Activated CD4-positive, CD25-positive, alpha-beta regulatory T cell treated with anti-CD3 and anti-CD28 coated beads, Interleukin-2, amount 50 U/mL, for 24 hours (primary cell): ENCODE measurements at places on chromosomes 3 and 15.

DNA sequence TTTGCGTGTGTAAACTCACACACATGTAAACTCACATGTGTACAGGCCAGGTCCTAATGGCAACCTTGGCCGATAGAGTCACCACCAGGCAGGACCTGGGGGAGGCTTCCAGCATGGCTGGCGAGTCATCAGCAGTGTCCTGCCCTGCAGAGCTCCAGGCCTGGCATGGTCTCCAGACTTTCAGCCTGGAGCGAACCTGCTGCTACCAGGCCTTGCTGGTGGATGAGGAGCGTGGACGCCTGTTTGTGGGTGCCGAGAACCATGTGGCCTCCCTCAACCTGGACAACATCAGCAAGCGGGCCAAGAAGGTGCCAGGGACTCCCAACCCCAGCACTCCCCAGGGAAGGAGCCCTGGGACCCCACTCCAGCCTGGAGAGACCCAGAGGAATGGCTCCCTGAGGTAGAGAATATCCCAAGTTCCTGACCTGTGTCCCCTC lies 1.0 kb downstream of the SEMA3B start:
- ATAC-seq, result no peak

DNA sequence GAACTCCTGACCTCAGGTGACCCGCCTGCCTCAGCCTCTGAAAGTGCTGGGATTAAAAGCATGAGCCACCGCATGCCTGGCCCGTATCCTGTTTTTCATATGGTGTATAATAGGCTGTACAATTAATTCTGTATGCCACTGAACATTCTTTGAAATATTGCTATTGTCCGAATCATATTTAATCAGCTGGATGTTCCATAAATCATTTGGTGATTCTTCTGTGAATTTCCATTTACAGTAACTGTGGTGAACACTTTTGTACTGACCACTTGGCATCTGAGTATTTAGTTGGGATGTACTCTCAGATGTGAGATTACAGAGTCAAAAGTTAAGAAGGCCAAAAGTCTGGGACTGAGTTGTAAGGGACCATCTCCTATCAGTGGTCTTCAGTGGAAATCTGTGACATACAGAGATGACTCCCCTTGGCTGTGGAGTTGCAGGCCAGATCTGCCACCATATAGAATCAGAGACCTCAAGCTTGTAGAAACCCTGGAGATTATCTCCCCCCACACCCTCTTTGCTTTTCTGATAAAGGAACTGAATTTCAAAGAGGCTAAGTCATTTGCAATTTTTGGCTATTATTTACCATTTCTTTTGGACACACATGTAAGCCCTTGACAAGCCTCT lies 25.7 kb upstream of the DYNC1LI1 start:
- ATAC-seq, result no peak

DNA sequence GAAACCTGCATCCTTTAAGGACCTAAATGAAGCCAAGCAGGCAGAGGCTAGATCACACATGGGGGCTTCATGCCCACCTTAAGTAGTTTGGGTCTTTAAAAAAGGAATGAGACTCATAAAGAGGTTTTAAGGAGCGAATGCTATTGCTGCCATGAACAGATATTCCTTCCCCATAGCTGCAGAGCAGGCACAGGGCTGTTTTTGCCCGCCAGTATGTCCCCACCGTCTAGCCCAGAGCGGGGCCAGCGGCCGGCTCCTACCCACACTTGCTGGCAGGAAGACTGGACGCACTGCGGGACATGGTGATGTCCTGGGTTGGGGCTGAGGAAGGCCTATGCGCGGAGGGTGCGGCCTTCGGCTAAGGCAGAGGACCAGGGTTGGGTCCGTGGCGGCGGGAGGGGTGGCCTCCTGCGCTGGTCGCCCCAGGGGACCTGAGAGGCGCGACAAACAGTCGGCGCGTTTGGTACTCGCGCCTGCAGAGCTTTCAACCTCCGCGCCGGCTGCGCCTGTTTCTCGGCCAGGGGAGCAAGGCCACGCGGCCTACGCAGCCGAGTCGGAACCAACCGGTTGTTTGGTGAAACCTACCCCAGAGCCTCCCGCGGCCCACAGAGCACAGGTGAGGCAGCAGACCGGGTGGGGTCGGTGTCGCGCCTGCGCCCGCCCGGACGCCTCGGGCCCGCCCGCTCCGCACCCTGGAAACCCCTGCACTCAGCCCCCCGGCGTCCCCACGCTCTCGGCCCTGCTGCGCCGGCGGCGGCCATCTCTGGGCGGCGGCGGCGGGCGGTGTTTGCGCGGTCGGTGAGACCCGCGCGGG lies at the start of gene FAIM:
FAIM (plus strand) TSS at position 450 of the 814 bp plus-strand sequence. CDS start 10,956 bp downstream, outside the sequence.
- peak; percentile 75 for ATAC-seq

DNA sequence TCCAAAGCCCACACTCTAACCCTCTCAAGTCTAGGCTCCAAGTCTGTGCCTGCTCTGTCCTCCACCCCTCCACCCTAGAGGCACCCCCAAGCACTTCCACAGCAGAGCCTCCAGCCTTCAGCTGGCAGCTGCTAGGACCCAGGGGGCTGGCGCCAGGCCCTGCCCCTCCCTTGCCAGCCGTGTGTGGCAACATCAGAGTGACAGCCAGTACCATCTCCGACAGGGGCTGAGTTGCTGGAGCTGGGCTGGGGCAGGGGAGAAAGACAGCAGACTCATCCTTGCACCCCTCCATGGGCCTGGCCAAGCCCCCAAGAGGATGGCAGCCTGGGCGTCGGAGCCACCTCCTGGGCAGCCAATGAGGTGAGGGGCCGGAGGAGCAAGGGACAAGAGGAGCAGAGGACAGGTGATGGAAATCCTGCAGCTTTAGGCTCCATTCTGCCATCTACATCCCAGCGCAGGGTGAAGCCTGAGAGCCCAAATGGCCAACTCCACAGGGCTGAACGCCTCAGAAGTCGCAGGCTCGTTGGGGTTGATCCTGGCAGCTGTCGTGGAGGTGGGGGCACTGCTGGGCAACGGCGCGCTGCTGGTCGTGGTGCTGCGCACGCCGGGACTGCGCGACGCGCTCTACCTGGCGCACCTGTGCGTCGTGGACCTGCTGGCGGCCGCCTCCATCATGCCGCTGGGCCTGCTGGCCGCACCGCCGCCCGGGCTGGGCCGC lies at the start of gene GPR62:
GPR62 (plus strand) TSS at position 207 of the 718 bp plus-strand sequence; CDS start at position 479, 272 bp downstream.
- peak; percentile 10 for ATAC-seq

GRCh38 chr15:67025719-67026609 lies 39.4 kb upstream of the SMAD3 start:
- no peak for ATAC-seq

DNA sequence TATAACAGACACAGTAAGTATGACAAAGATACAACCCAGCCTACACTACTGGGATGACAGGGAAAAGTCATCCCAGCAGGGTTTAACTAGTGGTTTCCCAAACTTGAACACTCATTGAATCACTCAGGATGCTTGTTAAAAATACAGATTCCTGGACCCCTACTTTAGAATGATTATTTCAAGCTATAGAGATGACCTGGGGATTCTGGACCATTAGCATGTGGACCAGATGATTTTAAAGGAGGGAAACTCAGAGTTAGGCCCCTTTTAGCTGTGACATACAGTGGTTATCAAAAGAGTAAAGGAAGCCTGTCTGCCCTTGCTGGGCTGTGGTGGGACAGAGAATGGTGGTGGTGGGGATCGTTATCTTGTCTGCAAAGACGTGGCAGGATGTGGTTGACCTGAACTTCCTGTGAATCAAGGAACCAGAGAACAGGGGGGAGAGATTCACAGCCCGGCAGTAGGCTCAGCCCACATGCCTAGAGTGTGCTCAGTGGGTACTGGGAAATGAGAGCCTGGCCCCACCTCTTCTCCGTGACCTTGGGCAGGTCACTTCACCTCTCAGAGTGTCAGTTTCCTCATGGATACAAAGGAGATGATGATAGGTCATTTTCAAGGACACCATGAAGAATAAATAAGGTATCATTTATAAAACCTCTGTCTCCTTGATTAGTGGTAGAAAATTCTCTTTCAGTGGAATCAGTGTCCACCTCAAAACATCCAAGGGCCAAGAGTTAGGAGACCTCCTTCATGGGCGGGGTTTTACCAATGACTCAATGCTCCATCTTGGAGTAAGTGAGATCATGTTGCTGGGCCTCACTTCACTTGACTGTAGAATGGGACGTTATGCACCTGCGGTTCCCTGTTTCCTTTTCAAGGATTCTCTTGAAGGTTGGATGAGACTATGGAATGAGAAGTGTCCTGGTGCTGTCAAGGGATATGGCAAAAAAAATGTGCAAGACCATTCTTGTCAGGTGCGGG lies 306.5 kb downstream of the RPLP1 start:
- ATAC-seq, result peak; percentile 58

DNA sequence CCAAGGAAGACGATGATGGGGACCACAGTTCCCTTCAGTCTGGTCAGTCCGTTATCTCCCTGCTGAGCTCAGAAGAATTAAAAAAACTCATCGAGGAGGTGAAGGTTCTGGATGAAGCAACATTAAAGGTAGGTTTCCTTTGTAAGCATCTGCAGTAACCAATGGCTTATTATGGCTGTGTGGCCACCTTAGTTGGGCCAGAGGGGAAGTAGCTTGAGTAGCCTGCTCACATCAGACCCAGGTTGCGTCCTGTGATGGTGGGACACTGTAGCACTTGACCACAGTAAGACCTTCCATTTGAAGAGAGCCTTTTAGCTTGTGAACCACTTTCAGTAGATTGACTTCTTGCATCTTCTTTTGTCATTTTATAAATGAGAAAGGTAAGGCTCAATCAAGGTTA lies 22.6 kb downstream of the STARD5 start:
- ATAC-seq, result no peak

DNA sequence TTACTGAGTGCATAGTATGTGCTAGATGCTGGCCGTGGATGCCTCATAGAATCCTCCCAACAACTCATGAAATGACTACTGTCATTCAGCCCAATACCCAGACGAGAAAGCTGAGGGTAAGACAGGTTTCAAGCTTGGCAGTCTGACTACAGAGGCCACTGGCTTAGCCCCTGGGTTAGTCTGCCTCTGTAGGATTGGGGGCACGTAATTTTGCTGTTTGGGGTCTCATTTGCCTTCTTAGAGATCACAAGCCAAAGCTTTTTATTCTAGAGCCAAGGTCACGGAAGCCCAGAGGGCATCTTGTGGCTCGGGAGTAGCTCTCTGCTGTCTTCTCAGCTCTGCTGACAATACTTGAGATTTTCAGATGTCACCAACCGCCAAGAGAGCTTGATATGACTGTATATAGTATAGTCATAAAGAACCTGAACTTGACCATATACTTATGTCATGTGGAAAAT lies 1.0 kb upstream of the CCR5 start:
- peak; percentile 81 for ATAC-seq

DNA sequence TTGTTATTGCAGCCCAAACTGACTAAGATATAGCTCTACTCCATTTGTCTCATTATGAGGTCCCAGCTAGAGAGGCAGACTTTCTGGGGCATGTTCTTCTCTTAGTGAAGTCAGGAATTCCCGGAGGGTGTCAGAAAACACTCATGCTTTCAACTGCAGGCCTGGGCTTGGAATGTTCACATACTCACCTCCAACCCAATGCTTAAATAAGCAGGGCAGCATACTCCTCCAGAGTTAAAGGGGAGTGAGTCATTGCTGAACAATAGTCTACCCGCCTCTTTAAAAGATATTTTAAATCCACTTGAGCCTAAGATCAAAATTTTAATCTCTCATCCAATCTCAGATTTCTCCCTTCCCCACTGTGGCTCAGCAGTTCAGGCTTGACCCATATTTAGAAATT lies 167.8 kb upstream of the DPH6 start:
- no peak for ATAC-seq

DNA sequence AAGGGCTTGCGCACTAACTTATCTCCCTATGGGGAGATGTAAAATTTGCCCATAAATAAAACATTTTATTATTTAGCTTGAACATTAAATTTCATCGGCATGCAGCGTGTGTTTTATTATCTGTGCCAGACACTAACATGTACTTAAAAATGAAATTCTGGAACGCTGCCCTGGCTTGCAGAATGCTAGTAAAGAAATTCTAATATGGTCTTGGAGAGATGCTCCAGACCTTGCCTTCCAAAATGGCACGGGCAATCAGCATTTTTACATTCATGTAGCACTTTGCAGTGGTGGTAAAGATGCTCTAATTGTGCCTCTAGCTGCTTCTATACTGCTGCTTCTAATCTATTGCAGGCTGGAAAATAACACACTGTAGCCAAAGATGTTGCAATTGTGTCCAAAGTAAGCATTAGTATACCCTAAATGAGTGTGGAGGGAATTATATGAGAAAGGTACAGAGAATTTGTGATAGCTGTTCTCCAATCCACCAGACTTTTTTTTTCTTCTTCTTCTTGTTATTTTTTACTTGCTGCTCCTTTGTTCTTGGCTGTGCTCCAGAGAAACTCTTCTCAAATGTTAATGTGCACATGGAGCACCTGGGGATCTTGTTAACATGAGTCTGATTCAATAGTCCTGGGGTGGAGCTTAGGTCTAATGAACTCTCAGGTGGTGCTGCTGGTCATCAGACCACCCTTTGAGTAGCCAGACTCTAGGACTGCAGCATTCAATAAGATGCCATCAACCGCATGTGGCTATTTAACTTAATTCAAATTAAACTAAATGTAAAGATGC lies 47.3 kb downstream of the CRABP1 start:
- no peak for ATAC-seq

DNA sequence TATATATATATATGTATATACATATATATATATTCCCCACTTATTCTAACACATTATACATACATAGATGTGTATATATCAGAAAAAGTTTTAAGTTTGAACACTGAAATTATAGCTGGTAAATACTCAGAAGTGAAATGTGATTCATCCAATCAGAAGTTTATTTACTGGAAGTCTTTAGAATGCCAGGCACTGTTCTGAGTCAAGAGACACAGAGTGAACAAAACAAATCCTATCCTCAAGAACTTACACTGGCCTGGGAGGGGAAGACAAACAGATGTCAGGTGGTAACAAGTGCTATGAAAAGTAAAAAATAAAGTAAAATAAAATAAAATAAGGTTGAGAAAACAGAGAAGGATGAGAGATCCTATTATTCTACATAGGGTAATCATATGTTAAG lies 13.4 kb downstream of the DHX36 start:
- ATAC-seq, result no peak

GRCh38 chr15:64023220-64023619 lies 23.1 kb downstream of the DAPK2 start:
- no peak for ATAC-seq

DNA sequence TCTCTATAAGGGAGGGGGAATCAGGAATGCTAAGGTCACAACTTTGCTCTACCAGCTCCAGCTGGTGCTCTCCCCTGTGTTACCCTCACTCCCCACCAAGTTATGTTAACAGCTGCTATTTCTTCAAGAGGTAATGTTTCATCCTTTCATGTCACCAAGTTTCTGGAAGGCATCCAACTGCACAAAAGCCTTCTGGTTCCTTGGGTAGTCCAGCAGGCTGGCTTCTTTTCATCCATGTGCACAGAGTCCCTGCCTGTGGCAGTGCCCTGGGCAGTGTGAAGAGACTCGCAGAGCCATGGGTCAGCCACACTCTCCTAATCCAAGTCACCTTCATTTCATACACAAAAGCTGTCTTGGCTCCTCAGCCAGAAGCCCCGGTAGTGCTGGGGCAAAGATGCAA lies 737.5 kb upstream of the LMCD1 start:
- ATAC-seq, result no peak
